ENCODE measurements at places on chromosomes 12 and 14.
A peak's percentile ranks its signal among the peaks of the same experiment; 100 is the strongest.

- peak; percentile 30 for DNase-seq
Measured at GRCh38 chr12:13179211-13180074, 17.1 kb upstream of the EMP1 start.

GRCh38 chr12:47816403-47817271 lies 3.1 kb downstream of the HDAC7 start:
- no peak for DNase-seq

DNA sequence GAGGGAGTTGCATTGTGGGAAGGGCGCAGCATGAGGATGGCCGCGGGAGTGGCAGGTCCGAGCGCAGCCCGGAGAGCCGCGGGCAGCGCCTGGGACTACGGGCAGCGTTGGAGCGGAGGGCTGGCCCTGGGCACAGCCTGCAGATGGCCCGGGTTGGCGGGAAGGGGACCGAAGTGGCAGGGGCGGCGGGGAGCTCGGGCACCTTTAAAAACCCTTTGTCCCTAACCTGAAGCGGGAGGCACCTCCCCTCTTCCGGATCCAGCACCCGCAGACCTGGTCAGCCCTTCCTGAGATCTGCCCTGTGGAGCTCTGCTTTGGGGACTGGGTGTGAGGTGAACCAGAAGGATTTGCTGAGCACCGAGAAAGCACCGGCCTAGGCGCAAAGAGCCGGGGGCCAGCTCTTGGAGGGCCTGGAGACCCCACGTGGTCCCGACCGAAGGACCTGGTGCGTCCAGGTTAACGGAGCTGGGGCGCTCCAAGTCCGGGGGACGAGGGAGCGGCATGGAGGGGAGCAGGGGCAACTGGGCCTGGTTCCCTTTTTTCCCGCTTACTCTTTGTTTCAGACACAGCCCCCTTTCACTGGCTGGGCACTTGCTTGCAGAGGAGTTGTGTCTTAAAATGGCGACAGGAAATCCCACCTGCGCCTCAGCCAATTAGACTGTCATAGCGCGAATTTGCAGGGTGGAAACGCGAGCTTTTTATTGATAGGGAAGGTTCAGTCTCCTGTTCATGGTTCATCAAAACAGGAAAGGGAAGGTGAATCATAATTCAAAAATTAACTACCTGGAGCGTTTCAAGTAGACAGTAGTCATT lies 792 bp upstream of the SLC38A1 start:
- peak; percentile 34 for DNase-seq

DNA sequence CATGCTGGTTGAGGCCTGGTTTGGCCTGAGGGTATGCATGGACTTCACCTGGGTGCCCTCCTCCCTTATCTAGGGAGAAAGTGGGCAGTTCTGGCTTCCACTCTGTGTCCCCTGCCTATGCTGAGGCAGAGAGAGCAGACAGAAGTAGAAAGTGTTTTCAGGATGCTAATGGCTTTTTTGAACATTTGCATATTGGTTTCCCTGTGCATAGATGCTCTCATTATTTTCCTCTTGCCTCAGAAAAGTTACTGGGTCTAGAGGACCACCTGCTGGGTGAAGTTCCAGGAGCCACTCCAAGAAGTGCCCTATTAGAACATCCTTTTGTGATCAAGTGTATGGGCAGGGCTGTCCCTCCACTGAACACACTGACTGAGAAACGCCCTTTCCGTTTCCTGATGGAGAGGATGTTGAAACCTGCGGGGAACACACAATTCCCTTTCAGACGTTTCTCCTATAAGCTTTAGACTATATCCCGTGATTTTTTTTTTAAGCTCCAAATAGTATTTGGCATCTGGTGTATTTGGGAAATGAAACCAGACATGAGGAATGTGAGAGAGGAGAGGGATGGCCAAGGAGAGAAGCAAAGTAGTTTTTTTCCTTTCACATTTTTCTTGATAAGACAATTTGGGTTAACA lies 66.6 kb downstream of the DAAM1 start:
- no peak for DNase-seq

DNA sequence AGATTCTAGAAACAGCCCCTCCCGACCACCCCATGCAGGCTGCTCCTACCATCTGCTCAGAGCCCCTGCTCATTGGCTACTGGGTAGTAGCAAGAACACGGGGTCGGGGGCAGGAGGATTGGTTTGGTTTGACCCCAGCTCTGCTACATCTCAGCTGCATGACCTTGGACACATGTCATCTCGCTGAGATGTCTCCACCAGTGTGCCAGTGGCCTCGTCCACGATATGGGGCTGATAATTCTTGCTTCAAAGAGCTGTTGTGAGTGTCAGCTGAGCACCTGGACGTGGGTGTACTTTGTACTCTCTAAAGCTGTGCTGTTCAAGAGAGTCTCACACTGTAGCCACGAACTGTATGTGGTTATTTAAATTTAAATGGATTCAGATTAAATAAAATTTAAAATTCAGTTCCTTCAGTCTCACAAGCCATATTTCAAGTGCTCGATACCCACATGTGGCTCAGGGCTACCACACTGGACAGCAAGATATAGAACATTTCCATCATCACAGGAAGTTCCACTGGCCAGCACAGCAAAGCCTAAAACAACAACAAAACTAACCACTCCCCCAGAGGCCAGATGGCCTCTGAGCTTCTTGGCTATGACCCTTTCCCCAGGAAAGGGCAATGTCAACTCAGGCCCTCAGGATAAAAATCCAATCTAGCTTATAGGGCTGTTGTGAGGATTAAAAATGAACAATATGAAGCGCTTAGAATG lies 18.6 kb downstream of the LTBP2 start:
- DNase-seq: no peak

GRCh38 chr14:93331002-93331727 lies 1.7 kb downstream of the BTBD7 start:
- no peak for DNase-seq

- no peak for DNase-seq
Measured at GRCh38 chr14:63922696-63923421, 70.1 kb downstream of the SYNE2 start.

DNA sequence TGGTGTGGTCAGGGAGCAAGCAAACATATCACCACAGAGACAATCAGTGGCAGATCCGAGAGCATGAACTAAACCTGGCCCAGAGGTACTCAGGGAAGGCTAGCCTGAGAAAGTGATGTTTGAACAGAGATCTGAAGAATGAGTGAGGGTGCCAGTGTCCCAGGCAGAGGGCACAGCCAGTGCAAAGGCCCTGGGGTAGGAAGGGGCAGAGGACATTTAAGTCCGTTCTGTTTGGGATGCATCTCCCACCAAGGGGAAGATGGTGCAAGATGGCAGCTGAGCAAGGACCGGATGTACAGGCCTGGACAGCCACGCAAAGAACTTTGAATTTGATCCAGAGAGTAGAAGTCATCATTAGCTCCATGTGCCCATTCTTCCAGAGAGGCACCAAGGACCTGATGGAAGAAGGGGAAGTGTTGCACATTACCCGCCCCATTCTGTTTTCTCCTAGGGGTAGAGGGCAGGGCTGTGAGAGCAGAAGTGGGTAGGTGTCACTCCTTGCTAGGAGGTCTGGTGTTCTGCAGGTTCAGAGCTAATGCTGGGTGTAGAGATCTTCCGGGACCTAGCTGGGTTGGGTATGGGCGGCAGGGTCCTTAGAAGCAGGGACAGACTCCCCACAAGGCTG lies 3.9 kb downstream of the DTX1 start:
- no peak for DNase-seq

DNA sequence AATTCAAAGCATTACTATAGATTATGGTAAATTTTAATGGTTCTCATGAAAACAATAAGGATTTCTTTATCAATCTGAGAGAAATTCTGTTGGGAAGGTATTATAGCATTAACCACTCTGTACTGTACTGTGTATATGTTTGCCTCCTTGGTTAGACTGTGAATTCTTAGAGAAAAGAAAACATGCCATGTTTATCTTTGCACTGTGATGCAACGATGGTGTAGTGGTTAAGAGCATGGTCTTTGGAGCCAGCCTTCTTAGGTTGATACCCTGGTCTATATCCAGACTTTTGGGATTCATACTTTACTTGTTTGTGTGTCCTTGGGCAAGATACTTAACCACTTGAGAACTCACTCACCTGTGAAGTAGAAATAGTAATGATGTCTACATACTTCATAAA lies 32.2 kb upstream of the NUBPL start:
- DNase-seq: no peak

- no peak for DNase-seq
Measured at GRCh38 chr12:101792046-101792931, 38.5 kb downstream of the GNPTAB start.

GRCh38 chr12:111314953-111315539 lies 53.8 kb downstream of the PHETA1 start:
- no peak for DNase-seq

DNA sequence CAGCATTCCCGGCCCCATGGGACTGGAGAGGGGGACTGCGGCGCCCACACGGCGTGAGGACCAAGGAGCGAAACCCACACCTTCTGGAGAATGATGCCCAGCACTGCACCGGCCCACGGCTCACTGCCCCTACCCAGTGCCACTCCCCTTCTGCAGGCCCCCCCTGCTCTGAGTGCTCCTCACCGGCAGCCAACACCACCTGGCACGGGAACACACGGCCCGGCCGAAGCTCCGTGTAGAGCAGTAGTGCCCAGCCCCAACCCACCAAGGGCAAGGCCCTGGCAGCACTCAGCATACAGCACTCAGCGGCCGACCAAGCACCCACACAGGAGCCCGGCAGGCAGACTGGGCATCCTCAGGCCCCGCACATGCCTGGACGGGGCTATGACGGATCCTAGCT lies 13.4 kb downstream of the BTBD6 start:
- no peak for DNase-seq

DNA sequence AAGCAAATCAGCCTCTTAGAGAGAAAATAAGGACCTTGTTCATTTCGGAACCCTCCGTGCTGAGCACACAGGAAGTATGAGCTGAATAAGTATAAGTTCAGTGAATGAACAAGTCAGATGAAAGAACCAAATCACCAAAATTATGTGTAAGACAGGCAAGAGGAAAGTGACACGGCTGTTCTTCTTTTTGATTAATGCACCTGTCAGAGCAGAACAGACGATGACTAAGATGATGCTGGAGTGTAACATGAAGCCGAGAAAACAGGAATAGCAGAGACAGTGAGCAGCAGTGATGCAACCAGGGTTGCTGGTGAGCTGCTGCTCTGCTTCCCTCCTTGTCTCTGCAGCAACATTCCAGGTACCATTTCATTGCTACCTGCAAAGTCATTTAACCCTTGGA lies 861.1 kb downstream of the GALC start:
- DNase-seq: no peak

DNA sequence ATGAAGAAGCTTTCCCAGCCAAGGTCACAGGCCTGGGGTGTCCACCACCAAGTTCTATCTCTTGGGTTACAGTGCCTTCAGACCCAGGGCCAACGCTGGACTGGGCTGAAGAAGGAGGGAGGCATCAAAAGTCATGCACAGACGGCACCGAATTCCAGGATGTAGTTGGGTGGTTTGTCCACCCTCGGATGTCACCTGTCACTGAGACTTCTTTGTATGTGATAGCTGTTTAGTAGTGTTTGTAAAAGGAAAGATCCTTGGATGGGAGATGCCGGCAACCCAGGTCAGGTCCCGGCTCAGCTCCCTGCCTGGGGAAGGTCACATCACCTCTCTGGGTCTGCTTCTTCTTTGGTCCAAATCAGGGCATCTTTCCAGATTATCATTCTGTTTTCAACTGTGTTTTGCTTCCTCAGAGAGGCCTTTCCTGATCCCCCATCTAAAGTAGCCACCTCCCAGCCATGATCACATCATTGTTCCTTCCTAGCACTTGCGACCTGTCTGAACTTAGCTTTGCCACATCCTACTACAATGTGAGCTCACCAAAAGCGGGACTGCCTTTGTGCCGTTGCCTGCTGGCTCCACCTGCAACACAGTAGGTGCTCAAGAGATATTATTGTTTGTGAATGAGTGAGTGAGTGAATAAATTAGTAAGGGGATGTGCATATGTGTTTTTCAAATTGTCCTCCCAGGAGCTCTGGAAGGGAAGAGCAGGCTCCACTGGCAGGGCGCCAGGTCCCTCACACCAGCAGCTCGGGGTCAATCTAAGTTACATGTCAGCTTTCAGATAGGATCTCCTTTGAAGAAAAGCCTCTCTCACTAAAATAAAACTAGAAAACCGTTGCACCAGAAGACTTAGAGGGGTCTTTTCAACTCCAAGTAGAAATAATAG lies 2.1 kb downstream of the TSPAN11 start:
- DNase-seq: no peak

- no peak for DNase-seq
Measured at GRCh38 chr12:77940567-77940966, 109.9 kb downstream of the NAV3 start.

- DNase-seq: no peak
Measured at GRCh38 chr14:104319491-104320241, 181.3 kb downstream of the KIF26A start.

DNA sequence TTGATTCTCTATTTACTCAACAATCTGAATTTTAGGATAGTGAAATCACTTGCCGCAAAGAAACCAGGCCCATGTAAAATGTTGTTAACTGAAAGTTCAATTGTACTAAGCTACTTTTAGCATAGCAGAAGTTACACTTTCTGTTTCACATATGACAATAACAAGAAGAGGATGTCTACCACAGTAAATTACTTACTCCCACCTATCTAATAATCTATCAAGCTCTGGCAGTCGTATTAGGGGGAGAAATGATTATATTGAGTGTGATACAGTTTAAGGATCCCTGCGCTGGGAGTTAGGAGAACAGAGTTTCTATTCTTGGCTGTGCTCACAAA lies 66.5 kb upstream of the CAND1 start:
- DNase-seq: no peak

- DNase-seq: no peak
Measured at GRCh38 chr12:102821149-102821548, 95.9 kb downstream of the PAH start.

- no peak for DNase-seq
Measured at GRCh38 chr12:95995238-95996031, 709 bp downstream of the HAL start.

Data from stimulated activated CD4-positive, alpha-beta T cell treated with anti-CD3 and anti-CD28 coated beads, Interleukin-15, amount 100 ng/mL, for 1 hour (primary cell).